ENCODE measurements at places on chromosomes 12 and 14.

DNA sequence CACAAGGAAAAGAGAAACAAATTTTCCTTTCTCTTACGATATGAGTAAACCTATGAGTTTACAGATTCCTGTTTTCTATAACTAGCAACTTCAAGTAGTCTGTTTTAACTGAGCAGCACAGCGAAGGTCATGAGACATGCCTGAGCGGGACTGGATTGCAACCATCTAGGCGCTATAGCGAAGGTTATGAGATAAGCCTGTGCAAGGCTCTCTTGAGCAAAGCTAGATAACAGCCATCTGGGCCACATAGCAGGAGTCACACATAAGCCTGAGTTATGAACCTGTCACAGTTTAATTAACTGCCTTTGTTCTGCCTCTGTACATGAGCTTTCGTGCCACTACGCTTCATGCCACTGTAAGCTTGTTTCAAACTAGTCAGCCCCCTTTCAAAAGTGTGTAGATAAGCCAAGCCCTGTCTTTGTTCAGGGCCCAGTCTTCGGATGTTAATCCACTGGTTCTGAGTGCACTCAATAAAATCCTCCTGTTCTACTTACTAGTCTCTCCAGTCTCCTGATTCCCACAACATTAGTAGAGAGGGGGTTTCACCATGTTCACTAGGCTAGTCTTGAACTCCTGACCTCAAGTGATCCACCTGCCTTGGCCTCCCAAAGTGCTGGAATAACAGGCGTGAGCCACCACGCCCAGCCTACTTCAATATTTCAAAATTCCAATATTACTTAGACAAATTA lies 47.1 kb downstream of the SEC23A start:
- DNase-seq, result no peak

DNA sequence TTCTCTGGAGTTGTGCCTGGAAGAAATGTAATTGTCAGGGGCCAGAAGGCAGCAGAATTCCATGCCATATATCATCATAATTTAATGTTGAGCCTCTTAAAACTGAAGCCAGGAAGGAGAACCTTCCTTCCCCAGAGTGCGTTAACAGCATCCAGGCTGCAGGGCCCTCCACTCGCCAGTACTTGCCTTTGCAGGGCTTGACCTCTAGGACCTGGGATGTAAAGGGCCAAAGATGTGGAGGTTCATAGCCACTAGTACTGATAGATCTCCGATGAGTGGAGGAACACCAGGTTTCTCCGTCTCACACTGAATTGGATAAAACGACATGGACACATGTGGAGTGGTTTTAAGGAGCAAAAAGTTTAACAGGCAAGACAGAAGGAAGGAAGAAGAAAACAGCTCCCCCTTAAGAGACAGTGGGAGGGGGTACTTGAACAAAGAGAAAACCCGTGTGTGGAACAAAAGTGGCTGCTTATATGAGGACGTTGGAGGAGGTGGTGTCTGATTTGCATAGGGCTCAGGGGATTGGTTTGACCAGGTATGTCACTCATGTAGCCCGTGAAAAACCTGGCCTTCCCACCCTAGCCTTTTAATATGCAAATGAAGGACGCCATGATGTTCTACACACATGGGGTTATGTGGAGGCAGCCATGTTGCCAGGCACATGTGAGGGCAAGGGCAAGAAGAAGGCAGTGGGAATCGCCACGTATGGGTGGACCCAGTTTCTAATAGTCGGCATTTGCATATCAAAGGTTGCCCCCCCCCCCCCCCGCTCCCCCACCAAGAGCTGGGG lies 38.8 kb upstream of the WSCD2 start:
- no peak for DNase-seq

- DNase-seq, result no peak
Observed at GRCh38 chr12:55681142-55682077, 26.3 kb downstream of the ITGA7 start.

DNA sequence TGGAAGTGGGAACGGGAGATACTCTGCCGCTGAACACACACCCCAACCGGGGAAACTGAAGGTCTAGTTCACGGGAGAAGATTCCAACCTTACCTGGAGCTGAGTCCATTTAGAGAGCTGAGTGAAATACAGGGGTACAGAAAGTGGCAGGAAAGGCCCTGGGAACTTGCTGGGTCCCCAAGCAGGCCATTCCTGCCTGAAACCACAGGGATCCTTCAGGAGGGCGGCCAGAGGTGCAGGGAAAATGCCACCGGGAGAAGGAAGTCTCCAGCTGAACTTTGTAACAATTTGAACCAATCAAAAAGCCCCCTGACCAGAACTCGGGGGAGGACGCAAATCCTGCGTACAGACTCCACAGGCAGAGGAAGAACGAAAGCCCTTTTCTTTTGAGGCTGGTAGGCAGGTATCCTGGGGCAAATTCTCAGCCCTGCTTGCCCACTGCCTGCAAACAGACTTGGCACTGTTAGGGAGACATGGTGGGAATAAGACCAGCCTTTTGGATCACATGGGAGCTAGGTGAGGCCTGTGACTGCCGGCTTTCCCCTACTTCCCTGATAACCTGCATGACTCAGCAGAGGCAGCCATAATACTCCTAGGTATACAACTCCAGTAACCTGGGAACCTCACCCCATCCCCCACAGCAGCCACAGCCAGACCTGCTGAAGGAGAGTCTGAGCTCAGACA lies 170.9 kb downstream of the SEC23A start:
- no peak for DNase-seq

- DNase-seq, result no peak
Observed at GRCh38 chr12:82981150-82981549, 294.4 kb downstream of the TMTC2 start.
